ENCODE measurements at places on chromosomes 7 and 10. TPM values are rescaled to one million over a fixed set of nuclear protein-coding genes. Genes with fewer than 3 reads are reported as not detected.

Gene MYOF
- 51.4 TPM for polyA plus RNA-seq

Gene NRF1
- polyA plus RNA-seq, result 14.7 TPM

Gene CUZD1
- polyA plus RNA-seq, result 1.0 TPM

Gene NPFFR1
- 0.09 TPM for polyA plus RNA-seq

Gene PNLIP
- 0.39 TPM for polyA plus RNA-seq

Gene GALNT17
- 30.1 TPM for polyA plus RNA-seq

DNA sequence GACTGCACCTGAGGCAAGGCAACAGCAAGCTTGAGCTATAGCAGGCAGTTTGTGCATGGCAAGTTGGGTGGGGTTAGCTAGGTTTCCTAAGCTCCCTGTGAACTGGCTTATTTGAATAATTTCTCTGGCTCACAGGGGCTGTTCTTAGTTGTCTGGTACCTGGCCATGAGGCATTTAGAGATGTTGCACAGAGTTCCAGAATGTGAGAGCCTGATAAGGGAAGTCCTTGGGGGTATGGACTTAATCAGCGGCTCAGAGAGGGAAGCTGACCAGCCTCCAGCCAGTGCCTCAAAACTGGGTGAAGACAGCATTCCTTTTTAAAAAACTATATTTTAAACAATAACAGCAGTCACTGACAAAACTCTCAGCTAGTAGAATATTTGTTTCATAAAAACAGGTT, 307.4 kb downstream of the FZD1 start:
- DNase-seq, result no peak

GRCh38 chr10:11146402-11147171, 128.9 kb downstream of the CELF2 start:
- no peak for DNase-seq

DNA sequence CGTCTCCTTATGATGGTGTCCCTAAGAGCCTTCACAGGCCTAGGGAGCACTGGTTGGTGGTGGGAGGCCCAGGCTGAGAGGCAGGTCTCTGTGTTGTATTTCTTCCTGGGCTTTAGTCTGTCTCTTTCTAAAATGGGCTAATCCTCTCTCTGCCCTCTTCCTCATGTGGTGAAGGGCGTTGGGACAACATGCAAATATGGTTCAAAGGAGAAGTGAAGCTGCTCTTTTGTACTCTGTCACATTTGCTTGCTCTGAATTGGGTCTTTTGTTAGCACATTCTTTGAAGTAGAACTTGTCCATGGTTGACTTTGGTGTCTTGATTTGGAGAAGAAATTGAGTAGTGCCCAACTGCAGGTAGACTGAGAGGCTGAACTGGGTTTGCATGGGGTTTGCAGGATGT, 814 bp downstream of the HK1 start:
- DNase-seq, result no peak

GRCh38 chr10:80139265-80139664, 6.7 kb downstream of the PLAC9 start:
- no peak for DNase-seq

DNA sequence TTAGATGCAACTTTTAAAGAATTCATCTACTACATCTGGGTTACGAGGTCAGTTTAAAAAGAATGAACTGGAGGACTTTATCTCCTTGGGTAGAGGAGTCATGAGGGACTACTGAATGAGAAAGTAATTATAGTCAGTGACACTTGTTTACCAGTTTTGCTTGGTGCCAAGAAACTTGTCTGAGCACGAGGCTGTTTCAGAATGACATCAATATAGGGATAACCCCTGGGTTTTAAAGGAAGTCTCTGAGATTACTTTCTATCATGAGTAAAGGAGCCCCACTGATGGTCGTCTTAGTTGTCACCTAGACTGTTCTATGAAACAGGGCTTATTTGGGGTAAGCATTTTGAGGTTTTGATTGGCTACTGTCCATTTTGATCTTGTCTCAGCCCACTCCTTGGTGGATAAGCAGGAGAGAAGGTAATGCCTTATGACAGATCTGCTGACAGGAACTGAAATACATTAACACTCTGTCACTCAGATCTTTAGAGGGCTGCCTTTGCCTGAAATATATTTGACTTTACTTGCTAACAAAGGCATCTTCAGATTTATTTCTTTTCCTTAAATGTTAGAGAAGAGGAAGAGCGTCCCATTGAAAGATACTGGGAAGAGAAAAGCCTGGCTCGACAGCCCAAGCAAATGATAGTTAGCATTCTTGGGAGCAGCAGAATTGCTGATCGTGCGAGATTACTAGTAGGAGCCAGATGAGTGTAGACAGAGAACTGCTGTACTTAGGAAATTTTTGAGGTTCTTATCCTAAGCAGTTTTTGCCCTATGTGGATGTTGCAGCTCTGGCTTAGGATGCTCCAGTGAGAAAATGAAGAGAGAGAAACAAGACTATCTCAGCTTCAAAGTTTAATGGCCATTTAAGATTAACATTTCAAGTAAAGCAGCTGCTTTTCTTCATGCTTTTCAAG, 299.2 kb upstream of the LRGUK start:
- no peak for DNase-seq

GRCh38 chr7:107206706-107207105, 37.9 kb downstream of the HBP1 start:
- no peak for DNase-seq

GRCh38 chr7:2509298-2509906, 10.2 kb upstream of the LFNG start:
- DNase-seq, result no peak

- no peak for DNase-seq
Measured at GRCh38 chr7:105815576-105815975, 60.8 kb downstream of the ATXN7L1 start.

GRCh38 chr7:49669692-49670260, 103.7 kb upstream of the VWC2 start:
- DNase-seq, result no peak

DNA sequence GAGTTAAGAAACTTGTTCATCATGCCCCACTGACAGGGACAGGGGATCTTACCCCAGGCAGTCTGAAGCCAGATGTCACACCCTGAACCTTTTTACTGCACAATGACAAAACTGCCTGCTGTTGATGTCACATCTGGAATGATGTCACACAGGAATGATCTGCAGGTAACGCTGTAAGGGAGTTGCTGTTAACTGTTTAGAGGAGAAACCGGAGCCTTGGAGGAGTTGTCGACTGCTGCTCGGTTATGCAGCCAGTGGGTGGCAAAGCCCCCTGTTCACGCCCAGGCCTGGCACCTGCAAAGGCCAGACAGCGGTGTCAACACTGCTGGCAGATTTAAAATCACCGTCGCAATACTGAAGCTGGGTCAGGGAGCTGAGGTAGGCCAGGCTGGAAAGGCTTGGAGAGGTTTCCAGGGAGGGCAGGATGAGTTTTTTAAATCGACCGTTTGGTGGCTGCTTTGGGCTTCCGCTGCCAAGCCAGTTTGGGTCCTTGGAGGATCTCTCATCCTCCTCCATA, 10.0 kb upstream of the SLIT1 start:
- no peak for DNase-seq

- peak; percentile 42 for DNase-seq
Measured at GRCh38 chr7:153381275-153382040, 621.9 kb downstream of the ACTR3B start.

DNA sequence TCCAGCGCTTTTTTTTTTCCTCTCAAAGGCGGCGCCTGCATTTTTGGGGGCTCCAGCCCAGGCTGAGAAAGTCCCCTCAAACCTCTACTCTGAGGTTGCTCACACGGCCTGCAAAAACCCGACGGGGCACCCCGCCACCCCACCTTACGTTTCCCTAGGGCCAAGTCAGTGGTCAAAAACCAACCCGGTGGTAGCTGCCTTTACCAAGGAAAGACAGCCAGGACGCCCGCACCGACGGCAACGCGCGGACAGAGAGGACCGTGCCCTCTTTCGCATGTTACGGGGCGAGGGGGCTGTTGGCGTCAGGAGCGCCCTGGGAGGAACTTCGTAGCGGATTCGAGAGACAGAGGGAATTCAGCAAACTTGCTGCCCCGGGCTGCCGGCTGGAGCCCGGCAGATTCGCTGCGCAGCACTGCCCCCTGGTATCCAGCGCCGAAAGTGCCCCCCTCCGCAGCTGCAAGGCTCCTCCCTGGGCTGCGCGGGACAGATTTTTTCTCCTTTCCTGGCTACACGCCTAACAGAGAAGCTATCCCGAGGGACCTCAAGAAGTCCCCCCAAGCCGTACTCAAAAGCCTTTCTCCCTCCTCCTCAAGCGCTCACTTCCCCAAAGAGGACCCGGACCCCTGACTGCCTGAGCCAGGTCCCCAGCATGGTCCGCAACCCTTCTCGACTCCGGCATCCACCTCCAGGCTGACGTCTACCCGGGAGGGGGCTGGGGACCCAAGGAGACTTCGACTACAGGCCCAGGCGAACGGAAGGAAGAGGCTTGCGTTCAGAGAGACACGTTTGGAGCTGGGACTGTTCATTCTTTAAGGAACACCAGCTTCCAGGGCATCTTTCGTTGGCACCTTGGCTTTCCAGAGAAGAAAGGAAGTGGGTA, 27.7 kb upstream of the VAX1 start:
- DNase-seq, result no peak

- peak; percentile 24 for DNase-seq
Measured at GRCh38 chr10:81019029-81019890, 481.6 kb downstream of the SH2D4B start.

GRCh38 chr7:124033095-124033806, 384 bp upstream of the TMEM229A start:
- peak; percentile 9 for DNase-seq

DNA sequence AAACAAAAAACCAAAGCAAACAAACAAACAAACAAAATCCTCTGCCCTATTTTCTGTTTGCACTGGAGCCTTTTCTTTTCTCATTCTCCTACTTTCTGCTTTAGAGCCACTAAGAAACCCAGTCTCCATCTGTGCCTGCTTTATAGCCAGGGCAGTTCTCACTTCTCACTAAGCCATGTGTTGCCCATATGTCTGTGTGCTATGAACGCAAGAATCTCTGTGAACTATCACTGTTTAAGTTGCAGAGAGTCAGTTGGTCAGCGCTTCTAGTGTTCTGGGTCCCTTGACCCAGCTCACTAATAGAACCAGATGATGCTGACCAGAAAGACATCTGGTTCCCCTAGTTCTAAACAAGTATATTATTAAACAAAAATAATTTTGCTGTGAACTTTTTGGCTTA, 81.4 kb downstream of the FAM185A start:
- no peak for DNase-seq

- DNase-seq, result no peak
Measured at GRCh38 chr10:92082583-92083280, 159.2 kb downstream of the BTAF1 start.

GRCh38 chr7:158576050-158576762, 11.4 kb downstream of the PTPRN2 start:
- no peak for DNase-seq

DNA sequence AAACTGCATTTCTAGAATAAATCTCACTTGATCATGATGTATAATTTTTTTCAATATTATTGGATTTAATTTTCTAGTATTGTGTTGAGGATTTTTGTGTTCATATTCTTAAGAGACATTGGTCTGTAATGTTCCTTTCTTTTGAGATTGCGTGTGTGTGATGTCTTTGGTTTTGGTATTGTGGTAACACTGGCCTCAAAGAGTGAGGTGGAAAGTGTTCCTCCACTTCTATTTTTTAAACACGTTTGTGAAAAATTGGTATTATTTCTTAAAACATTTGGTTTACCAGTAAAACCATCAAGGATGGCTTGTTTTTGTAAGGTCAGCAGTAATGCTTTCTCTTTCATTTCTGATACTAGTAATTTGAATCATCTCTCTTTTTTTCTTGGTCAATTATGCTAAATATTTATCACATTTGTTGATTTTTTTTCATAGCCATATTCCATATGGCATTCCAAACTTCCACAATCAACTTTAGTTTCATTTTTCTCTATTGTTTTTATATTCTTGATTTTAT, 290.2 kb upstream of the CDC14C start:
- DNase-seq, result no peak
